Stimulated activated CD4-positive, alpha-beta T cell treated with anti-CD3 and anti-CD28 coated beads, TNF-alpha, amount 100 ng/mL, for 4 hours (primary cell): ENCODE measurements at places on chromosomes 12 and 14.

- DNase-seq = no peak
These were observed 48.8 kb downstream of the NINJ2 start for GRCh38 chr12:614411-614970.

GRCh38 chr12:116968986-116969385 lies 58.2 kb downstream of the FBXW8 start:
- no peak for DNase-seq

DNA sequence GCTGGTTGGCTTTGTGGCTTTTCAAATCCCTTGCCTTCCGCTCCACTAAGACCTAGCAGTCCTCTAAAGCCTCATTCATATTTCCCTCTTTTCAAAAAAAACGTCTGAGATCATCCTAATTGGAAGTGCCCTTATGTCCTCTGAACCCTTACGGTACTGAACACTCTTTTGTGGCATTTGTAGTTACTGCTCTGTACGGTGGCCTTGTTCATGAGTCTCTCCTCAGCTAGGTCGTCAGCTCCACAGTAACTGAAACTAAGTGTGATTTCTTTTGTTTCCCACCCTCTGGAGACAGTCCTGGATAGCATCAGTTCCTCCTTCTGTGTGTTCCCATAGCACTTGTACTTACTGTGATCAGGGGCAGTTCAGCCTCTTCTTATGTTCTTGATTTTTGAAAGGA lies 49.7 kb downstream of the DAAM1 start:
- no peak for DNase-seq

DNA sequence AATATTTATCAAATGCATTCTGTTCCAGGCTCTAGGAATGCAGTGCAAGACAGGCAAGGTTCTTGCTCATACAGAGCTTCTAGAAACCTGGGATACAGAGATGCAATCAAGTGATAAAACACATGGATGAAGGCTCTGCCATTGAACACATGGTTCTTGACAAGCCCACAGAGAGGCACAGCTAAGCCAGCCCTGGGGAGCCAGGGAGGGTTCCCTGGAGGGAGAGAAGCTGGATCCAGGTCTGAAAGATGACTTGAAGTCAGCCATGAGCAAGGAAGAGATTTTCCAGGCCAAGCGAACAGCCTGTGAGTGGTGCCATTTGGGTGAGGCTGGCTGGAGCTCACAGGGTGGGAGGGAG lies 66.2 kb downstream of the IRF2BPL start:
- DNase-seq = no peak

DNA sequence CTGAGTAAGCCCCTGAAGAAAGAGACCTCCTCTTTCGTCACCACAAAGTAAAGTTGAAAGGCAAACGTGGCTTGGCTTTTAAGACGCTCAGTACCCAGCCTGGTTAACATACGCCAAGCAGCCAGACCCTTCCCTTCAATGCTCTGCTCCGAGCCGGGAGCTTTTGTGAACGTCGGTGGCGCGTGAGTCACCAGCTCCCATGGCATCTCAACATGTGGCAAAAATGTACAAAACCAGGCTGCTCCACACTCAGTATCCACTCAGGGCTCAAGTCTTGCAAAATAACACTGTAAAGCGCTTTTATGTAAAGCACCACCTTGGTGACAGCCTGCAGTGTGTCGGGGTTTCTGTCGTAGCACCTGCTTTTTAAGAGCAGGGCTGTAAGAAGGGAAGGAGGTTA lies 89.0 kb downstream of the SETD3 start:
- DNase-seq = no peak

DNA sequence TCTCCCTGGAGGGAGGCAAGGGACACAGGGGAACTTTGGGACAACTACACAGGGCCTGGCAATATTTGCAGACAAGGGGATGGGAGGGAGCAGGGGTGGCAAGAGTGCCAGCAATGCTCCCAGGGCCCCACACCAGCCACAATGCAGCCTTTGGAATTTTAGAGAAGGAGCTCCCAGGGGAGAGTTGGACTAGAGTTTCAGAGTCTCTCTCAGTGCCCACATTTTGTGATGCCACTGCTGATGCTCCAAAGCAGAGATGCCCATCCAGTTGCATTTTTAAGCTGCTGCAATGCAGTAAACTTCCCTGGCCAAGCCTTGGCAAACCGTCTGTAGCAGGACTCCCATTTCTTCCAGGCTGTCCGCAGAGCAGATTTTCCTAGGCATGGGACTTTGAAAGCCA lies 98.9 kb downstream of the ZFP36L1 start:
- DNase-seq = no peak

DNA sequence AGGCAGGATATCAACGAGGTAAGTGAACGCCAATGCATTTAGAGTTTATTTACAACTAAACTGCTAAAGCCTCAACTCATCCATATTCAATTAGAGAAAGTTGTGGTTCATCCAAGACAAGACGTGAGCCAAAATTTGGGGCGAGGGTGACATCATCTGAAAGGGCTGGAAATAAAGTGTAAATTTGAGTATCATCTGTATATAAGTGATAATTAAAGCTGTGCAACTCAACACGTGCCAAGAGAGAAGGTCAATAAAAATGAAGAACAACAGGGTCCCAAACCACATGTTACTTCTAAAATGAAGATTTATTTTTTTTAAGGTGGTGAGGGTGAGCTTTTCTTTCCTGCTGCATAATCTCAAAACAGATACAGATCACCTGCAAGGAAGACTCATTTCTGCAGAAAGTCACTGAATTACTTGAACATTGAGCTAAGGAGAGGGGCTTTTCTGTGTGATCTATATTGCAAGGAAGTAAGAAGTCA lies 203.6 kb downstream of the EFCAB11 start:
- no peak for DNase-seq

GRCh38 chr12:106769078-106769477 lies 5.4 kb upstream of the RIC8B start:
- DNase-seq = no peak

- DNase-seq = no peak
These were observed 300.0 kb downstream of the AEBP2 start for GRCh38 chr12:19739195-19739776.

GRCh38 chr14:70702161-70702560 lies 60.4 kb downstream of the TTC9 start:
- DNase-seq = no peak

DNA sequence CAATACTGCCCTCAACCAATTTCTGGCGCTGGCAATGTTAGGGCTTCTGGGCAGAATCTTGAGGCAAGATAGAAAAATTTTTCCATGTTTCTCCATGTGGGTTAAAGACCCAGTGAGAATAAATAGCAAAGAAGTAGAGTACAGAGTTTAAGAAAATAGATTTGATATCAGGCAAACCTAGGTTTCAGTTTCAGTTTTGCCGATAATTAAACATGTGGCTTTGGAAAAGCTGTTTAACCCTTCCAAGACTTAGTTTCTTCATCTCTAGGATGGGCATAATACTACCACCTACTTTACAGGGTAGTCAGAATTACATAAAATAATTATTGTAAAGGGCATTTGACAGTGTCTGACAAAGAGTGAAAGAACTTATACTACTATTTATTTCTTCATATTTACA lies 360.4 kb downstream of the PCNX1 start:
- DNase-seq = no peak

DNA sequence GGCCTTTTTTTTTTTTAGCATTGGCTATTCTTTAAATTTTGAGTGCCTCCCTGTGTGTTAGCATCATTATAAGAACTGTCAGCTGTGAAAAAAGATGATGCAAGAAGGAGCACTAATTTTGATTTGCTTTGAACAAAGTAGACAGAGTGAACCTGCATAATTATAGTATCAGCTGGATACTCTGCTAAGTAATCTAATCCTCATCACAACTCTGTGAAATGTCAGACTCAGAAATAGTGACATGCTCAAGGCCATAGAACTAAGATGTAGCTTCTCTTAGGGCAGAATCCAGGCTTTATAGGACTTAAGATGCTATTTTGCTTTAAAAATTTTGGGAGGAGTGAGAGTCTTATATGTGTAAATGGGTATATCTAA lies 31.9 kb downstream of the FBXO34 start:
- DNase-seq = no peak

- no peak for DNase-seq
These were observed 743 bp upstream of the AACS start for GRCh38 chr12:125064492-125064891.

- DNase-seq = no peak
These were observed 25.4 kb downstream of the CLSTN3 start for GRCh38 chr12:7155471-7156034.

DNA sequence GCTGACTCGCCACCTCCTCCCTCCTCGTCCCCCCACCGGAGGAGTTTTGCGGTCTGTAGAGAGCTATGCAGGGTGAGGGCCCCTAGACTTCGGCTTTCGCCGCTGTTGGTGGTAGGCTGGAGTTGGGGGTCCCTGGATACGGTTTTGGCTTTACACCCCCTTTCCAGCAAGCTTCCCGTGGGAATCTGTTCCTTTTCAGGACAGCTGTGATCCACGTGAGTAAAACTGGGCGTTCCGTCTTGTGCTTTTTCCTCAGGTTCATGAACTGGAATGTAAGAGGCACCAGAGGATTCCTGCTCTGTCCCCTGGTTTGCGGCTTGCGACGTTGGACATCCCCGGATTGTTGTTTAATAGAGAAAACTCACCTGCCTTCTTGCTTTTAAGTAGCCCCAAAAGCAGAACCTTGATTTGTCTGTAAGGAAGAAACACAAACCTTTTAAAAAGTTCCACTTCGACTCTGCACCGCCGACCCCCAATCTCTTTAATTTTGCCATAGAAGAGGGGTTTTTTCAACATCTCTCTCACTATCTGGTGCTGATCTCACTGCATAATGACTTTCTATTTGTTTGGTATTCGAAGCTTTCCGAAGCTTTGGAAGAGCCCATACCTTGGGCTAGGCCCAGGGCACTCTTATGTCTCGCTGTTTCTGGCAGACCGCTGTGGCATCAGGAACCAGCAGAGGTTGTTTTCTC lies 490 bp downstream of the PRORP start:
- DNase-seq = no peak

DNA sequence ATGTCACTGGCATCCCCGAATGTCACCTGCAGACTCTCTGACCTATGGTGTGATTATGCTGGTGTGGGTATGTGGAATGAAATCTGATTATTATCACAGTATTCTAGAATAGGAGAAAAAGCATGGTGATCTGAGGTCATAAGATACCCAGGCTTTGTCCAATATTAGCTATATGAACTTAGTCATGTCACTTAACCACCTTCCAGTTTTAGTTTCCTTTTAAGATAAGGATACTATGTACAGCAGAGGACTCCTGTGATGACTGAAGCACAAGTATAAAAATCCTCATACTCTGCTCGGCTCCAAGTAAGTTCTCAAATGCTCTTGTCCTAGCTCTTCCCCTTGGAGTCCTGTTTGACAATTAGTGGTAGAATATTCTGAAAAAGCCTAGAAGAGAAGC lies 2.8 kb downstream of the GNS start:
- no peak for DNase-seq

GRCh38 chr14:96502621-96503305 lies 581 bp downstream of the PAPOLA start:
- DNase-seq = no peak

DNA sequence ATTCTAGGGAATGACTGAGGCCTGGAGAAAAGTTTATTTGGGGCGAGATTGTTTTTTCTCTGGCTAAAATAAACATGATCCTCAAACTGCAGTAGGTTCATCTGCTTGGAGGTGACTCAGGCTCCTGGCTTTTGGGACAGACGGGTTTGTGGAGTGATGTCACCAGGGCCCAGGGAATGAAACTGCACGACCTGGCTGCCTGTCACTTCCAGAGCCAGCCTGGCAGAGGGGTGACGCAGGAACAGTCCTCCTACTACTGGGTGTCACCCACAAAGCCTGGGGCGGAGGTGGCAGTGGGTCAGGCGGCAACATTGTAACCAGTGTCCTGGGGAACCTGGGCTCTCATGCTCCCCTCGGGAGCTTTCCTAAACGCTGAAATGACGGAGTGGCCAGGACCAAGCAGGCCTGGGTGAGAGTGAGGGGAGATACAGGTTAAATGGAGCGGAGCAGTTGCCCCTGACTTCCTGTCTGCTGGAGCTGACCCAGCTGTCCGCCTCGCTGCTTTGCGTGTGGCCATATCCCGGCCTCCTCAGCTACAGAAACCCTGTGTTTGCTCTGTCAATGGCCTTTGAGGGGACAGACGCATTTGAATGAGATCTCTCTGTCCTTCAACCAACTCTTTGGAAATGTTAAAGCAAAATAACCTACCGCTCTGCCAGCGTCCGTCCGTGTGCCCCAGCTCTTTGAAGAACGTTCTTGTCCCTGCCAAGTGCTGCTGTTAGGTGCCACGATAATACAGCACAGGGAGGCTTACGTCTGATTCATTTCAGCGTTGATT lies 6.5 kb downstream of the HIP1R start:
- DNase-seq = no peak

DNA sequence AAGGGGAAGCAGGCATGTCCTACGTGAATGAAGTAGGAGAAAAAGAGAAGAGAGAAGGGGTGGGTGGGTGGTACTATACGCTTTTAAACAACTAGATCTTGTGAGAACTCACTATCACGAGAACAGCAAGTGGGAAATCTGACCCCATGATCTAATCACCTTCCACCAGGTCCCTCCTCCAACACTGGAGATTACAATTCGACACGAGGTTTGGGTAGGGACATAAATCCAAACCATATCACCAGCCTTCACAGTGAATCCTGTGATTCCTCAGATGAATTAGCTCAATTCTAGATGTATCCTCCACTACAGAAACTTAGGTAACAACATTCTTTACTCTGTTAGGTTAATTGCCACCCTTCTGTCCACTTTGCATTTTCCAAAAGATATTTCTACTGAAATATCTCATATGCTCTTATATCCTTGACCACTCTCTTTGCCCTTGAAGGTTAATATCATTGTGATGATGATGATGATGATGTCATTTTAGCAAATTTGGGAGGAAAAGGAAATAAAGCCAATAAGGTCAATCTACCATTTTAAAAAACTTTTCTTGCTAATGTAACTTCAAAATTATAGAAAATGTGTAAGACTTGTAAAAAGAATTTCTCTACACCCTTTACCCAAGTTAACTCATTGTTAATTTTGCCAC lies 23.2 kb upstream of the CCNT1 start:
- no peak for DNase-seq

GRCh38 chr12:9625019-9625418 lies 17.3 kb upstream of the KLRB1 start:
- no peak for DNase-seq

- no peak for DNase-seq
These were observed 345.9 kb downstream of the NAV3 start for GRCh38 chr12:78176643-78177042.

GRCh38 chr12:62292761-62293344 lies 32.6 kb downstream of the USP15 start:
- DNase-seq = no peak

- DNase-seq = no peak
These were observed 64.0 kb downstream of the PIWIL1 start for GRCh38 chr12:130401703-130402102.
